ENCODE measurements at places on chromosomes 11 and 22.

GRCh38 chr11:111635706-111636045 lies 33.4 kb downstream of the SIK2 start:
- DNase-seq, result no peak

GRCh38 chr11:45247433-45247832 lies 38.7 kb downstream of the SYT13 start:
- DNase-seq, result no peak

- DNase-seq, result no peak
Observed at GRCh38 chr11:100562128-100562527, 125.0 kb upstream of the ARHGAP42 start.

DNA sequence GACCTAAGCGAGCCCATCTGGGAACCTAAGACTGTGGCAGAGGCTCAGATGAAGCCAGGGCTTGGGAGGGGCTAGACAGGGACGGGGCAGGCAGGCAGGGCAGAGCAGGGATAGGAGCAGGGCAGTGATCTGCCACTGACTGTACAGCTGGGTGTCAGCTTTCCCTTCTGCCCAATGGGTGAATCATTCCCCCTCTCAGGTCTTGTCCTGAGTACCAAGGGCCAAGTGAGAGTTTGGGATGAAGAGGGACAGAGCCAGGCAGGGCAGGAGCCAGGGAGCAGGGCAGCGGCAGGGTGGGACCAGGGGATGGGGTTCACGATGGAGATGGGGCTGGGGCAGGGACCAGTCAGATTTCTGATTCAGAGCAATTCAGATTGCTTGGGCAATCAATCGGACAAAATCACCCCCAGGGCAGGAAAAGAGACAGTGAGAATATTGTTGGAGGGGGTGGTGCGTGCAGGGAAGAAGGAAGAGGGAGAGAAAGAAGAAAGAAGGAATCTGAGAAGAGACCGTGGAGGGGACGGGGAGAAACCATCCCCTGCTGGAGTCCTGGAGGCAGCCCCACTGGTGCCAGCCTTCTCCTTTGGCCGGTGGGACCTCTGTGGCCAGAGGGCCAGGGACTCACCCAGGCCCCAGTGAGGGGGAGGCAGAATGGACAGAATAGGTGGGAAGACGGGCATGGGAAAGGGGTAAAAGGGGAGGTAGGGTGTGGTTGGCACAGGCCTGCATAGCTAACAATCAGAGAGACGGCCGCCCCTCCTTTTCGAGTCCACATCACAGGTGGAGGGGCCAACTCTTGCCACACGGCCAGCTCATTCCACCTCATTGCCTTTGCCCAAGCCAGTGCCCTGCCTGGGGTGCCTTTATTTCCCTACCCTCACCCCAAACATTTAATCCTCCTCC lies 47.2 kb downstream of the CYTH4 start:
- DNase-seq, result no peak

- DNase-seq, result no peak
Observed at GRCh38 chr11:131468565-131468964, 98.2 kb downstream of the NTM start.

GRCh38 chr22:27134315-27134701 lies 476.9 kb downstream of the MIAT start:
- DNase-seq, result no peak

- no peak for DNase-seq
Observed at GRCh38 chr11:120807414-120808150, 216.3 kb upstream of the TBCEL start.

DNA sequence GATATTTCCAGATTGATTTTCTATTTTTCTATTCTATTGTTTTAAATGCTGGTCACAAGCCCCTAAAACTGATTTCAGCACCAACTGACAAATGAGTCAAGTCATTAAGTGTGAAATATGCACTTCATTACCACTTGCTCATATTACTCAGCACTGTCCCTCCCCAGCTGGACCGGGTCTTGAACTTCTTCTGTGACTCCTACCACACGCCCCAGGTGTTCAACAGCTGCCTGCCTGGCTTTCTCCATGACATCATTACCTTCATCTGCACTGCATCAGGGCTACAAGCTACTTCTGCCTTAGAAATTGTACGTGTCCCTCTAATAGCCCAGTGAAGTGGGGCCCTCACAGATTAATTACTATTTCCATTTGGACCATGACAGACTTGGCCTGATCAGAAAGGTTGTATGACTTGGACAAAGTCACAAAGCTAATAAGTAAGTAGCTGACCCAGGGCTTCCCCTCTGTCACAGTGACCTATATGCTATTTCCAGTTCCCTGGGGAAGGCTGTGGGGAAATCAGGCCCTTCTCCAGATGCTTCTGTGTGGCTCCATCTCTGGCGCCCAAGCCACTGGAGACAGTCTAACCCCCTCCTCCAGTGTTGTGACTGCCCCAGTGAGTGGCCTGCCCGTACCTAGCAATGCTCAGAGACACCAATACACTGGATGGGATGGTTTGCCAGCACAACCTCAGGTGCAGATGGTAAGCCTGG lies 18.1 kb downstream of the TBC1D10A start:
- DNase-seq, result no peak

- no peak for DNase-seq
Observed at GRCh38 chr22:33865248-33865647, 55.0 kb downstream of the LARGE1 start.

- DNase-seq, result no peak
Observed at GRCh38 chr11:115135936-115136335, 368.3 kb downstream of the CADM1 start.

DNA sequence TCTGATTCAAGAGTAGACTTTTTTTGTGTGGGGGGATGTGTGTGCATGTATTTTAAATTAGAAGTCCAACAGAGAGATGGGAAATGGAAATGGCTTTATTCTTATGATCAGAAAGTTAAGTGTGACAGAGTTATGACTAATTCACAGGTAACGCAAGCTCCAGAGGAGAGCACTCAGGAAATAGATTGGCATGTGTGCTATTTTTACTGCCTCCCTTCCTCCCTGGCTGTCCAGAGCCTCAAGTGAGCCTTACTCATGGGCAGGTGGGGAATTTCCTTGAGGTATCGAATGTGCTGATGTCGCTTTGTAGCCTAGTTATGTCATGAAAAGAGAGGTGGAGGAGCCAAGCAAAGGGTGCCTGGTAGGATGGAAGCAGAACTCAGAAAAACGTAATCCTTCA lies 70.3 kb upstream of the BDNF start:
- DNase-seq, result no peak

DNA sequence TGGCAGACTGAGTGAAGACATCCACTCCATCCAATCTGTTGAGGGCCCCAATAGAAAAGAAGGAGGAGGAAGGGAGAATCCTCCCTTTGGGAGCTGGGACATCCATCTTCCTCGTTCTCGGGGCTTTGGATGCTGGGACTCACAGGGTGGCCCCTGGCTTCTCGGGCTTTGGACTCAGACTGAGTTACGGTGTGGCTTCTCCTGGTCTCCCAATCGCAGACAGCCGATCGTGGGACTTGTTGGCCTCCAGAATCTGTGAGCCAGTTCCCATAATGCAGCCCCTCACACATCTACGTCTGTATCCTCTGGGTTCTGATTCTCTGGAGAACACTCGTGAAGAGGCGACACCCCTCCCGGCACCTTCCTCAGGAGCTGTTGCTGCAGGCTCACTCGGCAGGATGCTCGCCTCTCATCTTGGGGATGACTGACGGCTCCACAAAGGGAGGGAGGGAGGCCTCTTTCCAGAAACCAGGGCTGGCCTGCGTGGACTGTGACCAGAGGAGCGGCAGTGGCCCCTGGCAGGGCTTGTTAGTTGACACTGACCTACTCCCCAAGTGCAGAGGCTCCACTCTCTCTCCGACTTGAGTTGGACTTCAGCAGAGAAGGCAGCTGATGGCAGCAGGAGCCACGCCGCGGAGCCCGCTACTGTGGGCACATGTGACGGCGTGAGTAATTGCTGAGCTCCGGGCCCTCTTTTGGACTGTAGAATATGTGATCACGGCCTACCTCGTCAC lies 14.7 kb upstream of the TTLL12 start:
- DNase-seq, result no peak

DNA sequence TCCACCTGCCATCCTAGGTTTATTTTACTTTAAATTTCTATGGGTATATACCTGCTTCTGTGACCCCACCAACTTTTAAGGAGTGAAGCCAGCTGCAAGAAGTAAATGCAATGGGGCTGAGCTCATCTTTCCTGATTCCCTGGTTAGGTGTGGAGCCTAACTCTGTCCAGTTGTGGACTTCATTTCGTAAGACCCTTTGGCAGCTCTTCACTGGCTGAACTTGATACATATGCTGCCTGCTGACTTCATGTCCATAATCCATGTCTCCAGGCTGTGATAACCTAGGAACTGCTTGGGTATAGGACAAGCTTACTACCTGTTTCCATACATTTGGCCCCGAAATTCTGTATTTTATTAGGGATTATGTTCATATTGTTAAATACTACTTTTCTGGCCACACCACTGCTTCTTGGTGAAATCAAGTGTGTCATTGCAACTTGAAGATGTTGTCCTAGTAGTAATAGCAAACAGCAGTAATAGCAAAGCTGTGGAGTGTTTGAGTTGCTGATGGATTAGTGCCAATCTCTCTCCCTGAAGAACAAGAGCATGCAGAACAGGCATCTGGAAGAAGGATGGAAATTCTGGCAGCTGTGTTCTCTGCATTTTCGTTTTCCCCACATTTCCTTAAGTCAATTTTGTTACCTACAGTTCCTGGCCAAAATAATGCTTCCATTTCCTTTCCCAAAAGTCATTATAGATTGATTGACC lies 31.2 kb downstream of the LDLRAD3 start:
- no peak for DNase-seq

DNA sequence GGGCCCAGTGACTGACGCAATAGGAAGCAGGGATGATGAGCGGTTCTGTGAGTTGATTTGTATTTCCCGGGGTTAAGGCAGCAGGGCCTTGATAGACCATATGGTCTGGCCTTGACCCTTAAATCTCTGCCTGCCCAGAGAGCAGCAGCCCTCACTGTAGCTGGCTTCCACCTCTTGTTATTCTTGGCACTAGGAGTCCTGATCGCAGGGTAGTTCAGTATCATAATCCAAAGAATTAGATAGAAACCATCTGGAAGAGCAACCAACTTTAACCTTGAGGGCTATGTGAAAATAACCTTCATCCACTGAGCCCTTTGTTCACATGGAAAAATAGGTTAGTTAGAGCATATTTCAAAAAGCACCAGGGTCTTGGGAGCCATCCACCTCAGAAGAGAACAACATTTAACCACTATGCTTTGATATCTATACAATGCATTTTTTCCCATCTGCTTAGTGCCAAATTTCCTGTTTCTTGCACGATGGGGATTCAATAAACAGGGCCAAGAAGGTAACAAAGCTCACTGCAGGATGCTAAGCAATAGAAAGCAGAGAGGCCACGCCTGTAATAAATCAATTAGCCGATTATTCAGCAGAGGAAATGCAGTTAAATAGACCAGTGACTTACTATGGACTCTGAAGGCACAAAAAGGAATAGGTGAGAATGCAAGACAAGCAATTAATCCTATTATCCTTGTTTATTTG lies 761.3 kb downstream of the OPCML start:
- no peak for DNase-seq

- DNase-seq, result no peak
Observed at GRCh38 chr22:24209687-24210086, 28.4 kb downstream of the SUSD2 start.

Data from stimulated activated CD4-positive, alpha-beta T cell treated with anti-CD3 and anti-CD28 coated beads, Interleukin-1b, Interleukin-23, amount 100 ng/mL, for 1 hour (primary cell).